ENCODE measurements at places on chromosomes 13 and 19.

GRCh38 chr13:20356444-20356843, 124.3 kb upstream of the GJB6 start:
- DNase-seq = no peak

GRCh38 chr13:93248627-93249047, 22.0 kb downstream of the GPC6 start:
- DNase-seq = peak; percentile 6

GRCh38 chr13:109144693-109145437, 515.5 kb downstream of the MYO16 start:
- no peak for DNase-seq

GRCh38 chr13:23580684-23581060, 10.5 kb downstream of the TNFRSF19 start:
- DNase-seq = no peak

DNA sequence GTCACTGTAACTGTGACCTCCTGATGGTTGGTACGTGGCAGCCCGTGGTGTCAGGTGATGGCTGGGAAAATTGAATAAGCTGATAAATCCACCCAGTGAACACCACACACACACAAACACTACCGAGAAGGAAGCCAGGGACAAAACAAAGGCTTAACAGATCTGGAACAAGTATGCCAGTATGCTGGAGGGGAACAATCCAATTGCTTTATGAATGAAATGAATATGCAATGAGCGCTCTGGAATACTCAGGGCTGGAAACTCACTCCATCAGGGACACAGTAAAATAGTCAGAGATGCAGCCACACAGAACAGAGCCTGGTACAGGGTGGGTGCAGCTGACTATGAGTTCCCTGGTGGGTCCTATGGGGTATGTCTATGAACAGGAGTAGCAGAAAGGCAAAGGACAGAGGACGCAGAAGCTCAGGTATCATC, 16.7 kb downstream of the TMTC4 start:
- DNase-seq = no peak

- peak; percentile 8 for DNase-seq
These were observed 1895.6 kb upstream of the PRR20A start for GRCh38 chr13:55245005-55245644.

DNA sequence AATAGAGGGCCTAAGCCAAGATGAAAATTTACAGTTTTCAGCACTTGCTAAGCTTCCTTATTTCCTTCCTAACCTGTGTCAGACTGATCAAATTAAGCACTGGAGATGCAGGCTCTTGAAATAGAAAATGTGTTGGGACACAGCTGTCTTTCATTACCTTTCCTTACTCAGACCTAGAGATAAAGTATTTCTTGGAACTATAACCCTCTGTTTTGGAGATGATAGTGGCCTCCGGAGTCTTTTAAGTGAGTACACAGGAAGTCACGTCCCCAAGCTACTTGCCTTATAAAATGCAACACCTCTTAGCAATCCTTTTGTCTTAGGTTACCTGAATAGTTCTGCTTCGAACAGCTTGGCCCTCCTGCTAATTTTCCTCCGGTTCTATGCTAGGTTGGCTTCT, 12.4 kb upstream of the AKAP11 start:
- peak; percentile 30 for DNase-seq

DNA sequence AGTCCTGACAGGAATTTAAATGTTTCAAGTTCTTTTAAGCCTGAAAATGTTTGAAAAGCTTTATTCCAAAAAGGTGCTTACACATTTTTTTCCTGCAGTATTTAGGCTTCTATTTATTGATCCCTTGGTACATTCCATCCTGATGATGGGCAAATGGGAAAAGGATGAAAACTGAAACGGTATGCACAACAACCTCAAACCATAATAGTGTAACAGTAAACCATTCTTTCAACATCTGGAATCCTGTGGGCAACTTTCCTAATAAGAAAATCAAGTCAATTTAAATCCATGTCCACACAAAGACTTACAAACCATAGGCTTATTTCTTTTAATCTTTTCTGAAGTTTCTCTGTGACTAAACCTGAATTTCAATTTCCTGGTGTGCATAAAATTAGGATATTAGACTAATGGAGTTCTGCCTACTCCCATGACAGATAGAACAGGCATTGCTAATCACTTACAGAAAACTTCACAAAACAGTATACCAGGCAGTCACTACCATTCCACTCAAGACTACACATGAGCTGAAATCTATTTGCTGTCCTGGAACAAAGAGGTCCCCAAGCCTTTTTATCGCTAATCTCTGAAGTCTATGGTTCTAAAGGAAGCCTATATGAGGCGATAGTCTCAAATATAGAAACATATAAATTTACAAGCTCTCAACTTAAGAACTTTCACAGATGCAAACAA, 103.3 kb downstream of the DLEU7 start:
- DNase-seq = no peak

GRCh38 chr19:34806976-34807860, 34.2 kb upstream of the ZNF599 start:
- DNase-seq = no peak

GRCh38 chr19:38985262-38985661, 9.7 kb upstream of the FBXO17 start:
- DNase-seq = no peak

DNA sequence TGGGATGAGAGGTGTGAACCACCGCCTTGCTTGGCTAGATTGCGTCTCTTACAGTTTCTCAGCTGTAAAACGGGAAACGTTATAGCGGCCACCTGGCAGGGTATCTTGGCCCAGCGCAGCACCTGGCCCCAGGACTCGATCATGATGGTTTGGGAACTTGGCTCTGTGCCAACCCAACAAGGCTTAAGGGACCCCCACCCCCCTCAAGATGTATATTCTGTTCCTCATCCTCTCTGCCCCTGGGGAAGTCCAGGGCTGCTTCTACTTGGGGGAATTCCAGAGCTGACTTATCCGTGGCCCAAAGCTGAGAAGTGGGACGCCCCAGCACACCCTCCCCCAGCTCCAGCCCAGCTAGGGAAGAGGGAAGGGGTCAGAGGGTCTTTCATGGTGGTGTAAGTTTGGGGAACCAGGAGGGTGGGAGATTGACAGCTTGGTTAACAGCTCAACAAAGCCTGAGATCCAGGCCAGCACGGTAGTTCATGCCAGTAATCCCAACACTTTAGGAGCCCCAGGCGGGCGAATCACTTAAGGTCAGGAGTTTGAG, 695 bp downstream of the ICAM1 start:
- DNase-seq = no peak

DNA sequence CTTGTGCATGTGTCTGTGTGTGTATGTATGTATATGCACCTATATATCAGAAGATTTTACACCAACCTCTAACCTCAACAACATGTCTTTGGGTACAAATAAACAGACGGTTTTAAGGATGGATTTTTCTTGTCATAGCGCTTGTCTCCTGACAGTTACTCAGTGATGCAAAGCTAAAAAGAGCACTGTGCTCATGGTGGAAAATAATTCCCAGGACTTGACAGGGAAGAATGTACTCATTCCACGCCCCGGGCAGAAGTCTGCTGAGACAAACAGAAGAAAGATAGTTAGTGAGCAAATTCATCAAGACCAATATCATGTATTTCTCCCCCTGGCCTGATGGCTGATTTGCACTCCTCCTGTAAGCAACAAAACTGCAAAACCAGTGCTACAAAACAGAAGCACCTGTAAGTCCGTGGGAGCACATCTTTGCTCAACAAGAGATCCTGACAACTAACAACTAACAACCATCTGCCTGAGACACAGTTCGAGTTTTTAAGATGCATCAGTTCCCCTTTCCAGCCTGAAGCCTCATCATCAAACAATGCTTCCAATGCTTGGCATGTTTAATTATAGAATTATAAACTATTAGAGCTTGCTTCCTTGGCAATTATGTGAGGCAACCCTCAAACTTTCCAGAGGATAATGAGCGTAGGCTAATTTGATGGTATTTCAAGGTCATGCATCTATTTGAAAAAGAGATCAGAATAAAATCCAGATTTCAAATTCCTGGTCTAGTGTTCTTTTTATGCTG, 812.7 kb upstream of the MIR17HG start:
- no peak for DNase-seq

All from hematopoietic multipotent progenitor cell treated with erythropoietin and hydrocortisone succinate and interleukin-3 and kit ligand, for 4 days (in vitro differentiated cells).